ENCODE measurements at places on chromosomes 12 and 14.

- DNase-seq = no peak
These were observed 98.0 kb downstream of the FBXL14 start for GRCh38 chr12:1496162-1496900.

GRCh38 chr12:50515587-50515986 is 10.8 kb downstream of the DIP2B start:
- DNase-seq = no peak

- DNase-seq = no peak
These were observed 52.2 kb downstream of the LRP6 start for GRCh38 chr12:12214635-12215131.

GRCh38 chr14:51468523-51468922 is 183.2 kb upstream of the FRMD6 start:
- no peak for DNase-seq

DNA sequence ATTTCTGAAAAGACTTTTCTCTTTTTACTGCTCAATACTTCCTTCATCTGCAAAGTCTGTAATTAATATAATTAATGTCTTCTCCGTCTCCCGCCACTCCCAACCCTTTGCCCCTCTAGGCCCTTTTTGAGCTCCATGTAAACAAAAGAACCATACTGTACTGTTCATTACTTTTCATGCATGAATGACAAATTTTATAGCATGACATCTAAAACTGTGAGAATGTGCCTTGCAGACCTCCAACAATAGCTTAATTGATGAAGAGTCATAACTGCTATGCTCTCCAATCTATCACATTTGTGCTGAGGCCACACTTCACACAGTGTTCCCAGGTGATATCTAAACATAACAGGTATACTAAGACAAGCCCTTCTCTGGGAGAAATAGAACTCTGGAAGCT is 1122.7 kb upstream of the ATXN7L3B start:
- DNase-seq = no peak

All from activated CD4-positive, alpha-beta T cell treated with anti-CD3 and anti-CD28 coated beads for 48 hours (primary cell).